ENCODE measurements at places on chromosomes 2 and 18.
A peak's percentile ranks its signal among the peaks of the same experiment; 100 is the strongest.

DNA sequence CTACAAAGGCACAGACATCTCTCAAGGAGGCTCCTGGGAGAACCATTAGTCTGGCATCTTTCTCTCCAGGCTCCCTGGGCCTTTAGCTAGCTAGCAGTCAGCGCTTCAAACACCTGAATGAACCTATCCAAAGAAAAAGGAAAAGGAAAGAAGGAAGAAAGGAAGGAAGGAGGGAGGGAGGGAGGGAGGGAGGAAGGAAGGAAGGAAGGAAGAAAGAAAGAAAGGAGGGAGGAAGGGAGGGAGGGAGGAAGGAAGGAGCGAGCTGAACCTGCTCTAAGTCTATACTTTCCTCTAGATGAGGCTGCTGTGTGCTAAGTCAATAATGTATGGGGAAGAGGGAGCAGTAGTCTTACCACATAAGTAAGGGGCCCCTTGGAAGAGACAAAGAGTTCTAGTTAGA lies 5.1 kb upstream of the BCL11A start:
- no peak for DNase-seq

- DNase-seq, result no peak
Measured at GRCh38 chr2:164840458-164840929, 1.1 kb downstream of the COBLL1 start.

- no peak for DNase-seq
Measured at GRCh38 chr2:9970200-9971044, 18.9 kb downstream of the GRHL1 start.

GRCh38 chr2:42492691-42493467 lies 903 bp downstream of the KCNG3 start:
- no peak for DNase-seq

- DNase-seq, result no peak
Measured at GRCh38 chr18:23847321-23847986, 158.2 kb downstream of the LAMA3 start.

DNA sequence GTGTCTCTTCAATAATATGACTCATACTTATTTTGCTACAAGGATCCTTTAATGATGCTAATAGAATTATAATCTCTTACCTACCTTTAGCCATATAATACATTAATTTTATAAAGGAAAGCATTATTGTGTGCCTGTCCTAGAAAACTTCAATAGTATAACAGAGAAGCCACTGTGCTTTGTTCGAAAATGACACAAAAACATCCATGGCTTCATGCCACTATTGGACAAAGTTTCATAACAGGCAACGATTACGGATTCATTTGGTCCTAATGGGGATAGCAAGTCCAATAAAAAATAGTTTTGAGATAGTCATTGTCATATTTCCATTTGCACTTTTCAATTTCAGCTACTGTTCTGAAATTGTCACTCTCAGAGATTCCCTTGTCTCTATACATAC lies 52.5 kb upstream of the CCDC150 start:
- DNase-seq, result no peak

- DNase-seq, result no peak
Measured at GRCh38 chr2:60872510-60872928, 8.9 kb upstream of the REL start.

DNA sequence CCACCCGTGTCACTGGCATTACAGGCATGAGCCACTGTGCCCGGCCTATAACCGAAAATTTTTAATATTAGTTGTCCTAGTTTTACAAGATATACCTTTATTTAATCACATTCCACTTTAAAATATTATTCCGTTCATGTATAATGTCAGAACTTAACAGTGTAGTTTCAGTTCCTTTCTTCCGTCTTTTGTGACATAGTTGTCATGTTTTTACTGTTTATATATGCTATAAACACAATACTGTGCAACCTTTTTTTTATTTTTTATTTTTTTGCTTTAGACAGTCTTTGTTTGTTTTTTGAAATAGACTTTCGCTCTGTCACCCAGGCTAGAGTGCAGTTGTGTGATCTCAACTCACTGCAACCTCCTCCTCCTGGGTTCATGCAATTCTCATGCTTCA lies 129.5 kb upstream of the TTC27 start:
- DNase-seq, result no peak

DNA sequence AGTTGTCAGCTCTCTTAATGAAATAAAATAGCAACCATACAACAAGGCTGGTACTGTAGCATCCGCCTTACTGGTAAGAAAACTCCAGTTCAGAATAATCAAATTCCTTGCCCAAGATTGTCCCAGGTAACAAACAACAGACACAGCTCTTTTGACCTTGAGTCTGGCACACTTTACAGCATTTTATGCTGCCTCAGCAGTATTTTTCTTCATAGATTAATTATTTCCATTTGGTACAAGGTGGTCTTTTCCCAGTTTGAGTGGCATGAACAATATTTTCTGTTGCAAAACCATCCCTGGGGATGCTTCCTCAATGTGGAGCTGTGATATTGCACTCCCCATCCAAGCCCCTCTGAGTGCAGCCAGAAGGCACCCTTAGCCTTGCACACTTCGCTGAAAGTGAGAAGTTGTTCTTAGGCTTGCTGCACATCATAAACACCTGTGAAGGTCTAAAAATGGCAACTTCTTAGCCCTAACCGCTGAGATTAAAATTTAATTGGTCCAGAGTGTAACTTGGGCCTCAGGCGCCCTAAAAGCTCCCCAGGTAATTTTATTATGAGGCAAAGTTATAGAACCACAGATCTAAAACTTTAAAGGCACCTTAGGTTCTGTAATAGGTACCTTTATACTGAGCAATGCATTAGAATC lies 523.3 kb downstream of the CMPK2 start:
- no peak for DNase-seq

DNA sequence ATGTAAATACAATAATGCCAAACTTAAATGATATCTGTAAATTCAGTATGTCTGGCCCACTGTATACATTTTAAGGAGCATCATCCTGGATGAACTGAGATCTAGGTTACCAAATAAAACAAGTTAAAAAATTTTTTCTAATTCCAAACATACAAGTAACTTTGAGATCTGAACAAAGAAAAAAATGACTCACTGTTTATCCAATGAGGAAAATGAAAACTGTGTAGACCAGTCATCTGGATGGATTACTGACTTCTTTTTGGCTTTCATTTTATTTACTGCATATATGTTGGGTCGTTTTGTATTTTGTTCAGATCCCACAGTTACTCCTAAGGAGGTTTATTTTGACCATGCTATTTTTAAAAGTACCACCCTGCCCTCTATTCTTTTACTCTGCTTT lies 189.8 kb downstream of the RBM43 start:
- DNase-seq, result no peak

DNA sequence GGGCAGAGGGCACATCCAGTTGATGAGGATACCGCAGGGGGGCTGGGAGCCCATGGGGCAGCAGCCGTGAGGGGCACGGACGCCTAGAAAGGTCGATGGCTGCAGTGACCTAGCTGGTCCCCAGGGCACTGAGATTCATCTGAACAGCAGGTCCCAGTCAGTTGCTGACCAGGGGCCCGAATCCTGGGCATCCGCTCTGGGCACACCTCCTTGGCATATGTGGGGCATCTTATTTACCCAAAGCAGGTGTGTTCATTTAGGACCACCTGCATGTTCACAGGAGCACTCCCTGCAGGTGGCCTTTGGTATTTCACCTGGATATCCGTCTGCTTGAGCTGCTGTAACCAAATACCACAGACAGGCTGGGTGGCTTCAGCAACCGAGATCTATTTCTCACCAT lies 72.0 kb upstream of the ODC1 start:
- no peak for DNase-seq

DNA sequence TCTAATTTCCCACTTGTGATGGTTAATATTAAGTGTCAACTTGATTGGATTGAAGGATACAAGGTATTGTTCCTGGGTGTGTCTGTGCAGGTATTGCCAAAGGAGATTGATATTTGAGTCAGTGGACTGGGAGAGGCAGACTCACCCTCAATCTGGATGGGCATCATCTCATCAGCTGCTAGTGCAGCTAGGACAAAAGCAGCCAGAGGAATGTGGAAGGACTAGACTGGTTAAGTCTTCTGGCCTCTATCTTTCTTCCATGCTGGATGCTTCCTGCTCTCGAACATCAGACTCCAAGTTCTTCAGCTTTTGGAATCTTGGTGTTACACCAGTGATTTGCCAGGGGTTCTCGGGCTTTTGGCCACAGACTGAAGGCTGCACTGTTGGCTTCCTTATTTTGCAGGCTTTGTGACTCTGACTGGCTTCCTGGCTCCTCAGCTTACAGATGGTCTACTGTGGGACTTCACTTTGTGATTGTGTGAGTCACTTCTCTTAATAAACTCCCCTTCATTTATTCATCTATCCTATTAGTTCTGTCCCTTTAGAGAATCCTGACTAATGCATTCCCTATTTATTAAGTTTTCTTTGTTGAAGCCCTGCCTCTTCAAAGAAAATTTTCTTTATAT lies 1087.5 kb upstream of the NXPH2 start:
- DNase-seq, result no peak

DNA sequence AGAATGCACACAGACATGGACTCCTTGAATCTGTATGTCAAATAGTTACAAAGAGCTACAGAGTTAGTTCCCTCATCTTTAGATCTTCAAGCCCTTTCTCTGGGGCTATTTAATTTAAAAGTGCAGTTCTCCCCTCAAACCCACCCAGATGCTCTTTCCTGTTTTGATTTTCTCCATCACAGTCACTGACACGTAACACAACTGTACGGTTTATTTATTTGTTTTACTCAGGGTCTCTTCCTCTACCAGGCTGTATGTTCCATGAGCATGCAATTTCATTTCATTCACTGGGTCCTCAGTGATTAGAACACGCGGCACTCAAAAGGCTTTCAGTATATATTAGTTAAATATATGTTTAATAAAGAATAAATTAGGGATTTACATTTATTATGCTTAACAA lies 94.7 kb downstream of the DOCK10 start:
- DNase-seq, result no peak

DNA sequence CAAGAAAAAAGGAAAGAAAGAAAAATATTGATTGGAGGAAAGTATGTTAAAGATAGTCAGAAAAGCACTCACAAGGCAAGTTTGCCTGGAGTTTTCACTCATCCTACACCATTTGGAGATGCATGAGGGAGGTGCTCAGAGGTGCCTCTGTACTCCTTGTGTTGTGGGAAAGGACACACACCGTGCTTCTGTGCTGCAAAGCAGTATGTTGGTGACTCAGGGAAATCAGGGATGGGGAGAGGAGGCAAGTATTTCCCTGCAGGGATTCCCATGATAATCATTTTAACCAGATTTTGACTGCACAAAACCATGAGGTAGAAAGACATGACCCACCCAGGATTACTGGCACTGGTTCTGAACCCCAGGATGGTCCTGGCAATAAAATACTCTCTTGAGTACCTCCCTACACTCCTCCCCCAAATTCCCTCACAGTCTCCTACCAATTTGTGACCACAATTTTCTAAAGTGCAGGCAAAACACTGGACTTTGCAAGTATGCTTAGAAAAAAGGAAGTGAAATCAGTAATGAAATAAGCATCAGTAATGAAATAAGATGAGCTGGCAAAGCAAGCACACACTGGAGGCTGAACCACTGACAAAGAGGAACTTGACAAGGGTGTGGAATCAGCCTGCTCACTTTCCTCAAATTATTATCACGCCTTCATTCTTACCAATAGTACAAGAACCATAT lies 155.5 kb upstream of the ACVR2A start:
- DNase-seq, result no peak

DNA sequence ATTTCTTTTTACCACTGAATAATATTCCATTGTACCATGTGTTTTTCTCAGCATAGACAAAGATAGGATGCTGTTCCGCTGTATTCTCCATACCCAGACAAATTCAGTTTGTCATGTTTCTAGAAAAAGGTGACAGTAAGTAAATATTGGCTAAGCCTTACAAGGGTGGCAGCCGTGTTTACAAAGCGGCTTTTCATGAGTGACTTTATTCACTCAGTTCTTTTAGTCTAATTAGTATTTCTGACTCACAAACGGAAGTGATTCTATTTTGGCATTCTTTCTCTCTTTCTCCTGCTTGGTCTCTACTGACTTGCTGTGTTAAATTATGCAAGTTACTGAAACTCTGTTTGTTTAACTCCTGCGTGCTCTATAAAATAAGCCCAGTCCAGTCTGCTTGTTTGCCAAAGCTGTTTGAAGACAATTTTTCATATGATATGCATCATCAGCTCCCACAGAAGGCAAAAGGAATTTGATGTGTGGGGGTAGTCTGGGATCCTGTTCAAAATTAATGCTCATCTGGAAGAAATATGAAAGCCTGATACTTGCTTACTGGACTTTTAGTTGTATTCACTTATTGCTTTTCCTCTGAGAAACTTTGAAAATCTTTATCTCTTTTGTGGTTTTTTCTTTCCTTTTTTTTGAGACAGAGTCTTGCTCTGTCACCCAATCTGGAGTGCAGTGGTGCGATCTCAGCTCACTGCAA lies 2.3 kb upstream of the PLEKHH2 start:
- DNase-seq, result peak; percentile 77

DNA sequence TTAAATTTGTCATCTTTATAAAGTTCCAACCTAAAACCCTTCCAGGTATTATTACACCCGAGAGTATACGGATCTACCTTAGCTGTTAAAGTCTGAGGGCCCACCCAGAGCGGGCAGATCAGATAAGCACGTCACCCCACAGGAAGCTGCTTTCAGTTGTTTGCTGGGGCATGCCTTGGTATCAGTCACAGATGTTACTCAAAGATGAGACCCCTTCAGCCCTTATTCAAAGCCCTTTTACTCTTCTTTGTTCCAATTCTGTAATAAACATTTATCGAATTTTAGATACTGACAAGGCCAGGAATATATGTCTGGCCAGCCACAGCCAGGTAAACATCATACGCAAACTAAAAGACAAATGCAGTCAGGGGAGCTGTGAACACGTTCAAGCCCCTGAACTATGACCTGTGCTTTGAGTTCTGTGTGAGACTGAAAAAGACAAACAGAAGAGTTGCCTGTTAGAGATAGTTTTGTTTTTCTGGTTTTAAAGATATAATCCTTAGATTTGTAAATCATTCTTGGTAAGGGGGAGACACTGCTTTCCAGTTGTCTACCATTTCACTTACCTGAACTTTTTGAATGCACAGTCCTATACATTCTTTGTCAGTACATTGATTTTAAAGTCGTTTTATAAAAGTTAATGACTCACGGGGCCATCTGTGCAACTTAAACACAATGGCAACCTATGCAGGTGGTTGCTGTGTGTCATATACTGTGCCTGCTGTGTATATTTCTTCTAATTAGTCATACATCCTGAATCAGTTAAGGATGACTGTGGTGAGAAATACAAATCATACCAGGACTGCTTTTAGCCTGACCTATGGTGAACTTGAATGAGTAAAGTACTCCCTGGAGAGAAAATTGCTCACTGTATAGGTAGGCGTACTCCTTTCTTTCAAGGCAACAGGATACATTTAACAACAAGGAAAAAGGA lies 100.5 kb upstream of the ITPRID2 start:
- DNase-seq, result peak; percentile 96

- DNase-seq, result no peak
Measured at GRCh38 chr2:16081316-16082200, 141.2 kb downstream of the MYCN start.

DNA sequence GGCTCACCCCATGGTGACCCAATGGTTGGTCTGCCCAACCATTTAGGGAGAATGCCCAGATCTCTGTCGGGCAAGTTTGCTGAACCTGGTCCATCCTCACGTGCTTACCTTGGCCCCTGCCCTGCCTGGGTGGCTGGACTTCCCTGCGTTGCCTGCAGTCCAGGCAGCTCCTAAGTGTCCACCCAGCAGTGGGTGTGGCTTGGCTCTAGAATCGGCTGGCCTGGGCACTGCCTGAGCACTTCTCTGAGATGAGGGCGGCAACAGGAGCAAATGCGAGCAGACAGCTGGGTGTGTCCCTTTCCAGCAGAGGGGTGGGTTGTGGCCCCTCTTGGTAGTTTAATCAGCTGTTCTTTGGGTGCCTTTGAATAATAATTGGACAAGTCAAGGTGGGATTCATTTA lies 11.3 kb downstream of the PCARE start:
- no peak for DNase-seq

GRCh38 chr2:189152483-189152882 lies 27.1 kb downstream of the COL5A2 start:
- DNase-seq, result no peak

Data from HFFc6 (cell line).